ENCODE measurements at places on chromosomes 12 and 14.

GRCh38 chr12:122788387-122788786 is 14.0 kb downstream of the CCDC62 start:
- no peak for DNase-seq

DNA sequence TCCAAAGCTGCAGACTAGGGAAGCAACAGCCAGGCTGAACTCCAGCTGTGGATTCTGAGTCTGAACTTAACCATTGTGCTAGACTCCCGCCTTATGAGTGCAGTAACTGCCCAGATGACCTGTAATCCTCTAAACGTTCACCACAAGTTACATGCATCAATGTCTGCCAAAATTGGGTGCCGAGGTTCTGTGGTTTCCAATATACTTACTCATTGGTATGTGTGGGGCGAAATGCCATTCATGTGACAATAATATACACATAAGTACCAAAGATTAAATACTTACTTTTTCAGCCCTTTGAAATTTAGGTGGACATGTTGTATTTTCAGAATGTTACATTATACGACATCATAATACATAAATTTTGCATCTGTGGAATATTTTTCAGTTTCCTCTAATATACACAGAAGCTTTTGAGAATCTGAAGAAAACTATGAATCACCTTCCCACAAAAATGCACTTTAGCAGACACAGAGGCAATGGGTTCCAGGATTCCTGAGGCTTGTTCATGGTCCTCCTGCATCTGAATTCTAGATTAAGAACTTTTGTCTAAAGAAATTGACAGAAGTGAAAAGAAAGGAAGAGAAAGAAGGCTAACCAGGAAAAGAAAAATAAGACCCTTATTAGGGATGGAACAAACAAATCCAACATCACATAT is 31.7 kb downstream of the GRIP1 start:
- DNase-seq = no peak

DNA sequence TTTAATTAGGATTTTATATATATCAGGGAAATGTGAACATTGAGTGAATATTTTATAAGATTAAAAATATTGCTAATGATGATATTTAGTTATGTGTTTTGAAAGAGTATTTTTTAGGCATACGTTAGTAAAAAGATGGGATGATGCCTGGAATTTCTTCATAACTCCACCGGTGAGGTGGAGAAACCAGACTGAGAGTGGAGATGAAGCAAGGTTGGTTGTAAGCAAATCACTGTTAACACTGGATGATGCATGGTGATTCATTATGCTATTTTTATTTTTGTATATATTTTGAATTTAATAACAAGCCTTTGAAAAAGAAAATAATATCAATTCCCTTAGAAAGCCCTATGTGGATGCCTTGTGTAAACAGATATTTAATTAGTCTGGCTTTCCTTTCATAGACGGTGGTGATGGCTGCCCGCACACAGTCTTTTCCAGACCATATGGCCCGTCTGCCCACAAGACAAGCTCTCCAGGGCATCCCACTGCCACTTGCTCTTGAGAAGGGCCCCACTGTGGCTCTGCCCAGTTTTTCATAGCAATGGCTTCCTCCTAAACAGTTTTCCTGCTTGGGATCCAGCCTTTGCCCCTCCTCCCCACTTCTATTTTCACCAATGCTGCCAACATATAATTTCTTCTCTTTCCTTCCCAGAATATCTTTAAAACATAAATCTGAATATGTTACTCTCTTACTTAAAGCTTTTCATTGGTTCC is 95.4 kb downstream of the HELB start:
- no peak for DNase-seq

GRCh38 chr14:44962334-44963043 is 499 bp downstream of the TOGARAM1 start:
- peak; percentile 29 for DNase-seq

GRCh38 chr12:56999456-56999855 is 6.9 kb downstream of the ZBTB39 start:
- no peak for DNase-seq

DNA sequence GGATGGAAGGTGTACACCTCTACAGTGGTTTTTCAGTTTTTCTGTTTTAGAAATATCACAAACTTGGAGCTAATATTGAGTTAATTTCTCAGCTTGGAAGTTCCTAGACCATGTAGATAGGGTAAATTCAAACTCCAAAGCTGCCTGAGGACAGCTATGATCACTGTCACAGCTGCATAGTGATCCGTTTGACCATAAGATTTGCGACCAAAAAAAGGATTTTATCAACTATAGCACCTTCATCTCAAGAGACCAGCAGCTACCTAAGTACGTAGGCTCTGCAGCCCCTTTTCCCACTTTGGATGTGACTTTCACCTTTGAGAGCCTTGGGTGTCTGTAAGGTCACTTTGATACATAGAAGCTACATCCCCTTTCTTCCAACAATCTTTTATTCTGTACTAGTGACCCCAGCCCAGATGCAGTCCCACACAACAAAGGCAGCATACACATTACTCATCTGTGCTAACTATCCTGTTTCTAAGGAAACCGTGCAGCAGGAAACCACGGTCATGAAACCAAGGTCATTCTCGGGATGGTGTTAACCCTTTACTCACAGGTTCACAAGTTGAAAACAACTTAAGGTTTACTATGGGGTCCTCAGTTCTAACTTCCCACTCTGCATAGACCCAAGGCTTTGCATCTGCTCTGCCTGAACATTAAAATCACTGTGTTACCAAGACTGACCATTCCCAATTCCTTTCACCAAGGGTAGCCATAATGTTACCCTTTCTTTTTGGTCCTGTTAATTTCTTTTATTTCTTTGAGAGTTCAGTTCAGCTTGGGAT is 75.4 kb downstream of the IFT81 start:
- no peak for DNase-seq

DNA sequence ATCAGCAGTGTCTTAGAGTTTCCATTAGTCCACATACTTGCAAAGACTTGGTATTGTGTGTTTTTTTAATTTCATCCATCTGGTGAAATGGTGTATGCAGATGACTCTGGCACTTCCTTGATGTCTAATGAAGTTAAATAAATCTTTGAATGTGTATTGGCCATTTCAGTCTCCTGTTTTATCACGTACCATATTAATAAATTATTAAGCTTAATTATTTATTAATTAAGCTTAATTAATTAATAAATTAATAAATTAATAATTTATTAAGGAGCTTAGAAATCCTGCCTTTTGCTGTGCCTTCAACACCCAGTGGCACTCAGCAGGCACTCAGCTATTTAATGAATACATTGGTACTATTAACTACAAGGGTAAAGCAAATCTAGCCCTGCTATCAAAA is 18.2 kb downstream of the PDZRN4 start:
- no peak for DNase-seq

DNA sequence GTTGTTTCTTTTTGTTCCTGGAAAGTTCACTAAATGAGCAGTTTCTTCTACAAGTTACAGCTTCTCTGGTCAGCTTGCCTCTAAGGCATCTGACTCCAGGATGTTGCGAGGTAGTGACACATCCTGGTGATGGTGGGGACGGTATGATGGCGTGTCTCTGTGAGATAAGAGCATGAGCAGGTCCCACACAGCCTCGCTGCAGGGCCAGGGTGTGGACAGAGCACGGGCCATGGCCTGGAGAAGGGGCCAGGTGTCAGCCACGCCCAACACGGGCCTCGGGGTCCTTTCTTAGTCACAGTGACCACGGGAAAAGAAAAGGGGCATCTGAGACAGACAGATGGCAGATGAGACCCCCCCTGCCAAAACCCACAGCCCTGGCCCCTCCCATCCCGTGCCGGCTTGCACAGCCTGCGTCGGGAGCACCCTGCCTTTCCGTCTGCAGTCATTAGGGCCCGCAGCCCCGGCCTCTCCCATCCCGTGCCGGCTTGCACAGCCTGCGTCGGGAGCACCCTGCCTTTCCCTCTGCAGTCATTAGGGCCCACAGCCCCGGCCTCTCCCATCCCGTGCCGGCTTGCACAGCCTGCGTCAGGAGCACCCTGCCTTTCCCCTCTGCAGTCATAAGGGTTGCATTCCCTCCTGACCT is 79.3 kb upstream of the DYNC1H1 start:
- no peak for DNase-seq

DNA sequence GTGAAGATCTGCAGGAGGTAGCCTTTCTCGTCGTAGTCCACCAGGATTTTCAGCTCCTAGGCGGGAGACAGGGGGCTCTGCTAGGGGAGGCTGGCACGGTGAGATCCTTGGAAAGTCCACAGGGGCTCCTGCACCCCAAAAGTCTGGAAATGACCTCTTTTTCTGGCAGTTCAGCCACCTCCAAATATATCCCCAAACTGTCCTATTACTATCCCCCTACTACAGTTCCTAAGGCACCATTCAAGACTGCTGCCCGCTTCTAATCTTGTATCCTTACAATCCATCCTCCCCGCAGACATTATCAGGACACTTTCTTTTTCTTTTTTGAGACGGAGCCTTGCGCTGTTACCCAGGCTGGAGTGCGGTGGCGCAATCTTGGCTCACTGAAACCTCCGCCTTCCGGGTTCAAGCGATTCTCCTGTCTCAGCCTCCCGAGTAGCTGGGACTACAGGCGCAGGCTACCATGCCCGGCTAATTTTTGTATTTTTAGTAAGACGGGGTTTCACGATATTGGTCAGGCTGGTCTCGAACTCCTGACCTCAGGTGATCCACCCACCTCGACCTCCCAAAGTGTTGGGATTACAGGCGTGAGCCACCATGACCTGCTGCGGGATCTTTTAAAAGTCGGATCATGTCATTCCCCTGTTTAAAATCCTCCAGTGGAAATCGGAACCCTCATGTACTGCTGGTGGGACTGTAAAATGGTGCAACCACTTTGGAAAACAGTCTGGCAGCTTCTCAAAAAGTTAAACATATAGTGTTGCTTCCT is 18.5 kb downstream of the HPD start:
- DNase-seq = no peak

All from left renal pelvis (tissue), 4 donors.